ENCODE measurements at places on chromosomes 13 and 19.

GRCh38 chr19:13742756-13743155 is 21.6 kb upstream of the MRI1 start:
- DNase-seq = no peak

DNA sequence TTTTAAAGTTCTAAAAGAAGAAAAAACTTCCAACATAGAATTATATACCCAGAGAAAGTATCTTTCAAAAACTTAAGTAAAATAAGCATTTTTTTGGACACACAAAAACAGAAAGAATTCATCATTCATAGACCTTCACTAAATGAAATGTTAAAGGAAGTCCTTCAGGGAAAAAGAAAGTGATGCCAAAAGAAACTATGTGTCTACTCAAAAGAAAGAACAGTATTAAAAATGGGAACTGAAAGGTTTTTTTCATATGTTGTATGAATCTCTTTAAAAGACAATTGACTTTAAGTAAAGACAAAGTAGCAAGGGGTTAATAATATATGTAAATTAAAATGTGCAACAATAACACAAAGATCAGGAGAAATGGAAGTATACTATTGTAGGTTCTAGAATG is 96.5 kb downstream of the DHRS12 start:
- no peak for DNase-seq

- no peak for DNase-seq
Measured at GRCh38 chr19:7862413-7862951, 11.7 kb downstream of the PRR36 start.

DNA sequence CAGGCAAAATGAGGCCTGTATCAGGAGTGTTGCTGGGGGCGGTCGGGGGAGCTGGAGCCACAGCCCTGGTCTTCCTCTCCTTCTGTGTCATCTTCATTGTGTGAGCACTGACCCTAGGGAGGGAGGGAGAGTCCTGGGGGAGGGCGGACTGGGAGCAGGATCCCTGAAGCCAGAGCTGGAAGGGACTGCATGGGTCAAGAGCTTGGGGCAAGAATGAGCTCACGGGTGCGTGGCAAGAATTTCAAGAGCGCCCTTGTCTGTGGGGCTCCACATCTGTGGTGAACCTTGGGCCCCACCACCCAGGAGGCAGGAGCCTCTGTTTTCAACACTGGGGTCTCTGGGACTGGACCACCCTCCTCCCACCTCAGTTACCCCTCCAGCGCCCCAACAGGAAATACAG is 4.7 kb downstream of the SIGLEC7 start:
- DNase-seq = no peak

- no peak for DNase-seq
Measured at GRCh38 chr13:45336025-45336800, 4.8 kb downstream of the TPT1 start.

GRCh38 chr13:48316826-48317510 is 13.4 kb downstream of the RB1 start:
- no peak for DNase-seq

DNA sequence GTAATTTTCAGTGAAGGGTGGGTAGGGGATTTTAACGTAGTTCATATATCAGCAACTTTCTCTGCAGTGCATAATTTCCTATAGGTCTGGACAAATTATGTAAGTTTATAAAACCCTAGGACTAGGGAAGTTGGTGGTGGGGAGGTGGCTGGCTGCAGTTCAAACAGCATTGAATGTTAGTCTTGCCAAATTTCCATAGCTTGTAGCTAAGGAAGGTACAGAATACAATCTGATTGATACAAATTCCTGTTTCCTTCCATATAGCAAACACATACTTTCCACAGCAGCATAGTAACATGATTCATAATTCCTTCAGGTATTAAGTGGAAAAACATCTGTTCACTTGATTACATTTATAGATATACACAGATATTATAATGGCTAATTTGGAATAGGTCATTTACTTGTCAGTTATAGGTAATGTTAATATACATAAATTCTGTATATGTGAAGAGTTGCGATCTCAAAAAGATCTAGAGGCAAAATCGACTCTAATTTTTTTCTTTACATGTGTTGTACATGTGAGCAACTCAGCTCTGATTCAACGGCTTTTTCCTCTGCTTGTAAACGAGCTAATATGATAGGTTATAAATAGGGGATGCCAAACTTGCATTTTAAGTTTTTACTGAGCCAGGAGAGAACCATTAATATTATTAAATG is 233.4 kb upstream of the CSNK1A1L start:
- DNase-seq = peak; percentile 59

DNA sequence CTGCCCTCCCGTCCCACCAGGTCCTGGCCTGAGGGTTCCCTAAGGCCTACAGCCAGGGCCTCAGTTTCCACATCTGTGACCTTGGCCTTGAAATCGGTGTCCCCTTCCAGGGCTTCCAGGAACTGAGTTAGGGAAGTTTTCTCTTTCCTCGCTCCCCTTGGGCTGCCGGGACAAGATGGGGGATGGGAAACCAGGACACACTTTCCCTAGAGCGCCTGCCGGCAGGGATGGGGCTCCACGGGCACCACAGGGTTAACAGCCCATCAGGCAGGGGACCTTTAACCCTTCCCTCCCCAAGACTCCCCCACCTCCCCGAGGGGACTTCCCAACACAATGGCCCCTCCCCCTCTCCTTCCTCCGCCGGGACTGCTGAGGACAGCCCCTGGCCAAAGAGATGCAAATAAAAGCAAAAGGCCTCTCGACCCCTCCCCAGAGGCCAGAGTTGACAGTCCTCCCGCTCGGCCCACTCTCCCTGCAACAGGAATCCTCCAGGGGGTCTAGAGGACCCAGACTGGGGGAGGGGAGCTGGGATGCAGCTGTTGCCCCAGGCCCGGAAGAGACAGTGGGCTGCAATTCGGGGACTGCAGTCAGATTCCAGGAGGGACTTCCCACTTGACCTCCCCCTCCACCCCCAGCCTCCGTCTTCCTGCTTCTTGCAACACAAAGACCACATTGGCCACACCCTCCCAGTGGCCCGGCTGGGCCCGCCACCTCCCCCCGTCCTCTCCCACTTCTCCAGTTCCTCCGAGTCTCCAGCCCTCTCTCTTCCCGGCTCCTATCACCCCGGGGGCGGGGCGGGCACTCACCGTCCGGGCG is 3.4 kb downstream of the BBC3 start:
- DNase-seq = peak; percentile 88

DNA sequence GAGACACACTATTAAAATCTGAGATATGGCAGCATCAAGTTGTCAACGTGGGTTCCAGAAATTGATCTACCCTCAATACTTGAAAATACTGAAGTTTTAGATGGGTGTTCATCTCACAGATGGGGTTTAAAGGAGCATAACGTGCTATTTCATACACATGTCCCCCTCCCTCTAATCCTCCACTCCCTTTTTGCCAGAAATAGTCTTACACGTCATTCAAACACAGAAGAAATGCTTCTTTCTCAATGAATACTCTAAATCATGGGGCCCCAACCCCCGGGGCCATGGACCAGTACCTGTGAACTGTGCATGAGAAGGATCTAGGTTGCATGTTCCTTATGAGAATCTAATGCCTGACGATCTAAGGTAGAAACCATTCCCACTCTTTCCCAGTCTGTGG is 19.6 kb downstream of the KLF12 start:
- no peak for DNase-seq

- DNase-seq = peak; percentile 27
Measured at GRCh38 chr13:47175172-47175866, 278.5 kb upstream of the HTR2A start.

Measured in umbilical cord (tissue), 2 donors.